CD8-positive, alpha-beta memory T cell (primary cell): ENCODE measurements at places on chromosomes 2 and 18.

DNA sequence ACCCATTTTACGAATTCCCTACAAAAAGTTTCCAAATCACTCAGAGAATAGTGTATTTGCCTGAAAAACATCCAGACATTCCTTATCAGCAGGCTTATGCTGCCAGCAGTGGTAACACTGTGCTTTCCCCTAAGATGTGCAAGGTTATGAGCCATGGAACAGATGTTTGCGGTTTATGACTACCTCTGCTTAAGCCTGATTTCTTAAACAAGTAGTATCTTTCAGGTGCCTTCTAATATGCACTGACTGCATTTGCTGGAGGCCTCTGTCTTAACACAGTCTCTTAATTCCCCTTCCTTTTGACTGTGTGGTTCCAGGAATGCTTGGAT, 54.8 kb downstream of the CDC42EP3 start:
- no peak for DNase-seq

DNA sequence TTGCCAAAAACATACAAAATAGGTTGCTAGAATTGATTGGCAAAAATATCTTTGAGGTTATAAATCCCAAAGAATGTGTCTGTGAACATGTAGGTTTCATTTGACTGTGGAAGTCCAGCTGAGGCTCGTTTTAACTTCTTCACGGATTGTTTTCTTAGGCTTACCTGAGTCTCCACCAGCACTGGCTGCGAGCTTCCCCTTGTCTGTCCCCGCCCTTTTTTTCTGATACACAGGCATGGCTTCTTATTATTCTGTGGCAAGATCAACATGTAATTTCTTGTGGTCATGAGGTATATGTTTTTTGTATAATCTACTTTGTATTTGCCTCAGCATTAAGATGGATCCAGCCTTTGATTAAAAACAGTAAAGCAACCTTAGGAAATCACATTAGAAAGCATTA, 7.2 kb upstream of the SLC40A1 start:
- no peak for DNase-seq

DNA sequence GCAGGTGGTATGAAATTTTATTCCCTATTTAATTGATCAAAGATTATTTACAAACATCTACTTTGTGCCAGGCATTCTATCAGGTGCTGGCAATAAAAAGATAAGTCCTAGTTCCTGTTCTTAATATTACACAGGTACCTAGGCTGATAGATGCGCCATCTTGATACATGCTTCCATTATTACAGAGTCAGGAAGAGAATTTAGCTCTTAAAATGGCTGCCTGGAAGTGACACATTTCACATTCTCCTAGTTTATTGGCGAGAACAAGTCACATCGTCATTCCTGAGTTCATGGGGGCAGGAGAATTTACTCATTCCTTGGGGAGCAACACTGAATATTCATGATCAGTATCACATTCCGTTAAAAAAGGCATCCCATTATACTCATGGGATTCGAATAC, 1.1 kb upstream of the DARS1 start:
- no peak for DNase-seq

DNA sequence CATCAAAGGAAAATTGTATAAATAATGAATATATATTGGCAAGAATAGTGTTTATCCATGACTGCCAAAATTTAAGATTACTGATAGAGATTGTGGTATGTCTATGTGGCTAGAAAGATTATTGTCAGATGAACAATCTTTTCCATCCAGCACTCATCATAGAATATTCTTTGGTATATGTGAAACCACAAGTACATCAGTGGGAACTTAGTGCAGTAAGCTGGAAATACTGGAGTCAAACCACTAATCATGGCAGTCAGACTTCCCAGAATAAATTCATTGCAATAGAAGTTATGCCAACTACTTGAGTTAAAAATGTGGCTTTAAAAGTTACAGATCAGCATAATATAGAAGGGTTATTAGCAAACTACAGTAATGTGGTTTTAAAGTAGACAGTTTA, 310.3 kb downstream of the GULP1 start:
- no peak for DNase-seq

GRCh38 chr2:96099861-96100798, 16.2 kb downstream of the ADRA2B start:
- DNase-seq: peak; percentile 1

- DNase-seq: no peak
Measured at GRCh38 chr2:44201648-44202165, 33.0 kb downstream of the PPM1B start.

- no peak for DNase-seq
Measured at GRCh38 chr18:27447451-27447881, 262.4 kb upstream of the CHST9 start.

DNA sequence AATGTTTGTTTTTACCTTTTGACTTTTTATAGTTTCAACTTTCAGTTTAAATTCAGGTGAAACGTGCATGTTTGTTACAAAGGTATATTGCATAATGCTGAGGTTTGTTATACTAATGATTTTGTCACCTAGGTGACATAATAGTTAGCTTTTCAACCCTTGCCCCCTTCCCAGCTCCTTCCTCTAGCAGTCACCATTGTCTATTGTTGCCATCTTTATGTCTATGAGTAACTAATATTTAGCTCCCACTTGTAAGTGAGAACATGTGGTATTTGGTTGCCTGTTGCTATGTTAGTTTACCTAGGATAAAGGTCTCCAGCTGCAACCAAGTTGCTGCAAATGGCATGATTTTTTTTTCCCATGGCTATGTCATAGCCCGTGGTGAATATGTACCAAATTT, 322.3 kb upstream of the SETBP1 start:
- DNase-seq: no peak

- DNase-seq: no peak
Measured at GRCh38 chr2:164933671-164934189, 21.6 kb downstream of the SLC38A11 start.

DNA sequence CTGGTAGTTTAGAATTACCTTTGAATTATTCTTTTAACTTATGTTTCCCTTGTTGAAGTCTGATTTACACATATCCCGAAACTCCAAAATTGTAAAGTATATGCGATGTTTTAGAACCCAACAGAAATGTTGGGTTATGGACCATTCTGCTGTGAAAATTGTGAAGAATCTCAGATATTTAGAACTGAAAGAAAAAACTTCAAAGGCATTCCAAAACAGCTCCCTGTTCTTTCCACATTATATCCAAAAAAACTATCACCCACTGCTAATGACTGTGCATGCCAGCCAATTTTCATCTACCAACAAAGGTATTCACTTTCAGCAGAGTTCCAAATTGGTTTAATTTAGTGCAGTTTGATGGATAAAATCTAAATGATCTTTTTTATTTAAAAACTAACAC, 21.5 kb upstream of the PDE1A start:
- DNase-seq: no peak

DNA sequence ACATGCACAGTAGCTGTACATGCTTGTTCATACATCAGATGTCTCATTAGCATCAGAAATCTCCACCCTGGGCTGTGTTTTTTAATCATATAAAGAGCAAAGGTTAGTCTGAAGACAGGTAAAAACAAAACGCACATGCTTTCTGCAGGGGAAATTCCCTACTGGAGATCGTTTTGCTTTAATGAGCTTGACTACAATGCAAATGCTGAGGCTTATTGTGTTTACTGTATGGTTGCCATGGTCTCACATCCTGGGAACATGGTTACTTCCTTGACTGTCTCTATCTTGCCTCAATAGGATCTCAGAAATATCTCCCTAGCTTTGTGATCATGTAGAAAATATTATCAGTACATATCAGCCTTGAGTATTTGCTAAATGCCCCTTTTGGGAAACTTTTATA, 336.5 kb upstream of the TFPI start:
- no peak for DNase-seq

GRCh38 chr2:45789961-45790723, 138.7 kb downstream of the PRKCE start:
- no peak for DNase-seq

DNA sequence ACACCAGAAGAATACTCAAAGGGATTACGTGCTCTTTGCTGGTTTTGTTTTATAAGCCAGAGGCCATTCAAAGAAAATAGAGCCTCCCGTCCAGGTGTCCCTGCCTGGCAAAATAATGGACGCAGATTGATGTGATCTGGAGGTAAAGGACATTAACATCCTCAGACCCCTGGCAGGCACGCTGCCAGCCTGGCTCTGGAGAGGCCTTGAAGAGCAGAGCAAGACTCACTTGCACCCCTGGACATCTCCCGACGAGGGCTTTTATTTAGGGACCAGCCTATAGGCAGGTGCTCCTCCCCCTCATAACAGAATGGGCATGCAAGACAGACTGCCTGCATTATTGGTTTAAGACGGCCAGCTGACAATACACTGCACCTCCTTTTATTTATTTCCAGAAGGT, 291.3 kb downstream of the BCL11A start:
- DNase-seq: no peak

- no peak for DNase-seq
Measured at GRCh38 chr2:109594246-109594885, 19.4 kb downstream of the SEPTIN10 start.

DNA sequence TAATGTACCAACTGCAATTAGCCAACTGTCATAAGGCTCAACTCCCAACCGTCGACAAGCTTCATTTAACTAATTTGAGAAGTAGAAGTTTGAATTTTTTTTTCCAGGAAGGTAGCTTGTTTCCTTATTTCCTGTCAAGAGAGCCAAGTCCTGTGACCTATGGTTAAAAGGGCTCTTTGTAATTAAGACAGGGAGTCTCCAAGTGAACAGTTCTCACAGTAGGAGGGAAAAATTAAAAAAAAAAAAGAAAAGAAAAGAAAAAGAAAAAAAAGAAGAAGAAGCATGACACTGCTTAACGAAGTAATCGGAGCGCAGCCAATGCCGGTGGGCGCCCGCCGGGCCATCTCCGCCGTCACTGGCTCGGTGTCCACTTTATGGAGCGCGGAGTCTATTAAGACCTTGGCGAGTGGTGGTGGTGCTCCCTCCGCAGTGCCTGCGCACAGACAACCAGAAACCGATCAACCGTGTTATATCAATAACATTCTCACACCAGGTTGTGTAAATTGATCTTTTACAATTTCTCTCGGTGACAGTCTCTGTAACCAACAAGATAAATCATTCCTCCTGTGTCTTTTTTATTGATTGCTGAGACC, 197.2 kb upstream of the POU3F3 start:
- DNase-seq: no peak

DNA sequence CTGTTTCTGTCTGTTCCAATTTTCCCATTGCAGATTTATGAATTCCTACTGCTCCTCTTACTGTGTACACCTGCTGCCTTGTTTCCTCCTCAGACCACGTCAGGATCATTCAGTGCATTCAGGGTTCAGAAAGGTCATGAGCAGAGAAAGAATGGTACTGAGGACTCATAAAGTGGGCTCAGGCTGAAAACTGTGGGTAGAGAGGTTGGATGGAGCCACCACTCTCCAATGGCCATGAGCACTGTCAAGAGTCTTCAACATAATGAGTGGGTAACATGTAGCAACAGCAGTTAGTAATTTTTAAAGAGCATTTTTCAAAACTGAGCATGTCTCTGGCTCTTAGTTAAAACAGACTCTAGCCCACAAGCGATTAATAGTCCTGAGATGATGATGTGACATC, 138.2 kb downstream of the ZEB2 start:
- no peak for DNase-seq

GRCh38 chr2:24866946-24867345, 53.1 kb downstream of the ADCY3 start:
- DNase-seq: no peak
